ENCODE measurements at places on chromosomes 7 and 10.

DNA sequence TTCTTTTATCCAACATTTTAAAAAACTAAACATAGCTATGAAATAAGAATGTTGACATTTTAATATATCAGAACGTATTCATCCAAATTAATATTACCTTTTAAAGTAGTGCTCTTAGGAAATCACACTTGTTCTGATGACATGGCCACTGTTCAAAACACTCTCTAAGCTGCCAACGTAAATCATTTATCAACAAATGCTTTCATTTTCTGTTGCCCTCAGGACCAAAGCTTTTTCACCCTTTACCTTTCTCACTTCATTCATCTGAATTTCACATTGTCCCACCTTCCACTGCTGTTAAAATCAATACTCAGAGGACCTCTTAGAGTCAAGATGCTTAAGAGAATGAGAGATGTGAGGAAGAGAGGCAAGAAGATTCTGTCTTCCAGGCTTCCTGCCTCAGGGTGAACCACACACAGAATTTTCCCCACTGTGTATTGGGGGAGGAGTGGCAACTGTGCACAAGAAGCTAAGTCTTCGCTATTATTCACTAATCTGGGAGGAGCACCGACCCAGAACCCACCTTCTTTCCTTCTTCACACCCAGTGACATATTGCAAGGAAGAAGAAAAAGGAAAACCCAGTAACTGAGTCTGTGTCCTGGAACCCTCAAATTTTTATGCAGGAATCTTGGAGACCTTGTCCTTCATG, 21.0 kb downstream of the HIBADH start:
- no peak for DNase-seq

- no peak for DNase-seq
Measured at GRCh38 chr10:33681595-33681994, 347.1 kb upstream of the NRP1 start.

GRCh38 chr10:21953585-21954057, 49.9 kb downstream of the DNAJC1 start:
- DNase-seq: no peak

DNA sequence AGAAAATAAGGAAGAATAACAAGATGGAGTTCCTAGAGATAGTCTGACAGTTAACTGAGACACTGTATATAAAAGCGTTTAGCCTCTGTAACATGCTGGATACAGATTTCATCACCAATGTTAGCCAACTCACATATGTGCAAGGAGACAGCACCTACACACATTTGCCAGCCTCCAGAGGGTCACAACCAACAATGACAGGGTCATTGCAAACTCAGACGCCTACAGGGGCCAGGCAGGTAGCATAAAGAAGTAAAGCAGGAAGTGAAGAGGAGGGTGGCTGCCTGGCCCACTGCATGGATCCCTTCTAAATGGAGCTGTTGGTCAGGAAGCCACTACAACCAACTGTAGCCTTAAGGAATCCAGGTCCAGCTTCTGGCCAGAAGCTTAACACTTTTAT, 50.4 kb downstream of the NRAP start:
- no peak for DNase-seq

- no peak for DNase-seq
Measured at GRCh38 chr7:90337106-90337505, 9.4 kb upstream of the GTPBP10 start.
